CD4-positive, alpha-beta T cell treated with Interleukin-4 for 4 hours (primary cell): ENCODE measurements at places on chromosomes 1 and 21.

- DNase-seq = no peak
Observed at GRCh38 chr1:39902460-39902807, 717 bp upstream of the MYCL start.

- peak; percentile 19 for DNase-seq
Observed at GRCh38 chr1:212161231-212161781, 123.9 kb upstream of the PPP2R5A start.

DNA sequence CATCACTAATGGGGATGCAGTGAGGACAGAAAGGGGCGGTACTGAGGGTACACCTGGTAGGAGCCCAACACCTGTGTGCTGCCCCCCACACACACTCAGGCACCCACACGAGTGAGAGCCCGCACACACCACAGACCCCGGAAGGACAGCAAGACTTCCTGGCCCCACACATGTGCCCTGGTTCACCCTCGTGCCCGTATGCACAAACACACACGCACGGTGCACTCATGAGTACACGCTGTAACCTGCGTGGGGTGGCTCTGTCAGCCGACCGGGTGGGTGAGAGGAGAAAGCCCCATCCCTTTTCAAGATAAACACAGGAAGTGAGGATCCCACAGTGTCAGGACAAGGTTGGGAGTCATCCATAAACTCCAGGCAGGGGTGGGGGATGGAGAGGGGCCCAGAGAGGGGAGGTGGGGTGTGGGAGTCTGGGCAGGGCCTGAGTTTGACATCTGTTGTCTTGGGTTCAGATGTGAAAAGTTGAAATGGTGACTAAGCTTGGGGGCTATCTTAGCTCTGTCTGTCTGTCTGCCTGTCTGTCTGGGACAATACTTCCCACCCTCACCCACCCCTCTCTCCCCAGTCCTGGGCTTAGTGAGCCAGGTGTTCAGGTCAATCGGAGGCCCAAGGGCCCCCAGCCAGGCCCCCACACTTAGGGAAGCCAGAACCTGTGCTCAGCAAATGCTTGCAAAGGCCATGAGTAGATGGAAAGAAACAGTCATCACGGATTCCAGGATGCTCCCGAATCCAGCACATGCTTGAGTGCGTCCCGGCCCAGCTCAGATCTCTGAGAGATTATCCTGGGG lies 119.8 kb upstream of the ZBTB40 start:
- DNase-seq = no peak

DNA sequence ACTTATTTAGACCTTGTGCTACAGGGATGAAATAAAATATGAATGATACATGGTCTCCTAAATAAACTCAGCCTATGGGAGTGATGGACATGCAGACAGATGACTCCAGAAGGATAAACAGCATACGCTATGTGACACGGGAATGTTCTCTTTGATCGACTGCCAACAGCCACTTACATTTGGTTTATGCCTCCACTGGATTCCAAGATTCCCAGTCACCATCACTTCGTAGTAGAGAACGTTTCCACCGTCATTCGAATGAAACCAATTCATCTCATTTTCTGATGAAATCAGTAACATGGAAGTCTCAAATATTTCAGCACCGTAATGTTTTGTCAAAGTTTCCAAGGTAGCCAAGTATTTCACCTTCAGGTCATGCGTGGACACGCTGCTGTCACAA lies 99.7 kb downstream of the JAK1 start:
- DNase-seq = no peak

DNA sequence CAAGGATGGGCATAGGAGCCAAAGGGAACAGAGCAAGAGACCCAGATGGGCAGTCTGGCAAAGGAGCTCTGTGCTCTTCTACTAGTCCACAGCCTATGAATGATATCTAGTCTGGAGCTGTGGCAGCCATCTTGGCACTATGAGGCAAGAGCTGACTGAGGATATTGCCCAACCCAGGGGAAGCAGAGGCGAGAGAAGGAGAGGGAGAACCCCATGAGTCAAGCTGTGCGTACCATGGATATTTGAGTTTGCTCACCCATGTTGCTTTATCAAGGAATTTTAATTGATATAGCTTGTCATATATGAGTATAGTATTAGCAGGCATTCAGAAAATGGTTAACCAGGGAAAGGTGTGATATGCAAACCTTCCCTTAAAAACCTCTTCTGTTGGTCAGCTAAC lies 420.9 kb downstream of the PRDM2 start:
- no peak for DNase-seq

GRCh38 chr21:43751955-43752591 lies 24.0 kb downstream of the CSTB start:
- no peak for DNase-seq

DNA sequence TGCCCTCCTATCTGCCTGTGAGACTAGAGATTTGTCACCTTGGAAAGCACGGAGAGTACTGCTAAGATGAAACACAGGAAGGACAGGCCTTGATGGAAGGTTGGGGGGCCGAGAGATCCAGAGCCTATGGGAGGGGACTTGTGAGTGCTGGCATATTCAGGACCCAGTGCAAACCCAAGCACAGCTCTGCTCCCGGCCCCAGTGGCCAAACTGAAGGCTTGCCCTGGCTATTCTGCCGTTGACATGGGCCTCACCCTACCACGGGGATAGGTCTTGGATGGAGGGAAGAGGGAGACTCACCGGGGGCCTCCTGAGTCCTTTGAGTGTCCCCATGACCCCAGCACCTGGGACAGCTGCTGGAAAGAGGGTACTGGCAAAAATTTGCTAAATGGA lies 4.6 kb upstream of the EVA1B start:
- no peak for DNase-seq

DNA sequence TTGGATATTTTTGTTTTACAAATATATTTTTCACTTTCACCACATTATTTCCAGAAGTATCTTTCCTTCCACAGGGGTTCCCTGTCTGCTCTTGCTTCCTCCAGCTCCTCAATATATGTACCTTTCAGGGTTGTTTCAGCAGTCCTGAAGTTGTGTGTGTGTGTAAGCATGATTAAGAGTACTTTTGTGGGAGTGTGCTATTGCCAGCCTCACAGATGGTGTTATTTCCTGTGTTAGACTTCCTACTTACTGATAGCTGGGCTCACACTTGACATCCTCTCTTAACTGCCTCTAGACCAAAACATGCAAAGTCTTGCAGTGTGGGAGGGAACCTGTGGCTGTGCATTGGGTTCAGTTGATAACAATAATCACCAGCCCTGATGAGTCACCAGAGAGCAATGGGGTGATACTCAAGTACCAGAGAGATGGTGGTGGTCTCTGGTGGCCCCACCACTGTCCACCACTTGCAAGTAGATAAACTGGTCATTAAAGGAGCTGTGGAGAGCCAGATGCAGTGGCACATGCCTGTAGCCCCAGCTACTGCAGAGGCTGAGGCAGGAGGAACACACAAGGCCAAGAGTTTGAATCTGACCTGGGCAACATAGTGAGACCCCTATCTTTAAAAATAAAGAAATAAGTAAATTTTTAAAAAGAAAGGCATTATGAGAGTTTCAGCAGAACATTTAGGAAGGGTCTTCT lies 126.7 kb downstream of the NR5A2 start:
- peak; percentile 87 for DNase-seq

DNA sequence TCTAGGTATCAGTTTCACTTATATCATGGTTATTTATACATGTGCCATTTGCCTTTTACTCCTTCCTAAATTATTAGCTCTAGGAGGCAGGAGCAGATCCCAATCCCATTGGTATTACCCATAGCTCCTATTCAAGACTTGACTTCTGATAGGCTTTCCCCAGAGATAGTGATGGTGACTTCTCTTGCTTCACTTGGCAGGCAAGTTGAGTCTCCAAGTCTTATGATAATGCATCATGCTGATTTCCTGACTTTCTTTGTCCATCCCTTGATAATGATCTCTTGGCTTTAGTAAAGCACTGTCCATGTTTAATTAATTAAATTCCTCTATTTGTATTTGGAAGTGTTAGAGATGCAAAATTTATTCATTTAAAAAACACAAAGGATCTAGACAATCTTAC lies 253.5 kb upstream of the ADAMTS5 start:
- no peak for DNase-seq

GRCh38 chr1:234973426-234974250 lies 155.0 kb downstream of the TOMM20 start:
- DNase-seq = no peak

- no peak for DNase-seq
Observed at GRCh38 chr1:172630868-172631267, 28.0 kb upstream of the FASLG start.

DNA sequence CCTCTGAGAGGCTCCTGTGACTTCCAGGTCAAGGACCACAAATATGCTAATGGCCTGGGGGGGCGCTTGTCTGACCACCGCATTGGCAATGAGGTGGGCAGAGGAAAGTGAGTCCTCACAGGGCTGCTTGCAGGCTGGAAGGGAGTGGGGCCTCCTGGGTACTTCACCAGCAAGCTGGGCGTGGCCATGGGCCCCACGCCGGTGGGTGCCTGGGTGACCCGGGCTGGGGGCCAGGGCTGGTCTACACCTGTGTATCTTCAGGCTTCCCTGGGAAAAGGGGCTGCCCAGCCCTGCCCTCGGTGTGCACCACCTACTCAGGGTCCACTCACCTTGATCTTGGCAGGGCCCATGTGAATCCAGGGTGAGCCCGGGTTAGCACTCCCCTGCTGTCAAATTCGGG lies 167.4 kb downstream of the PRDM16 start:
- no peak for DNase-seq

GRCh38 chr1:162840250-162840839 lies 20.6 kb downstream of the CCDC190 start:
- DNase-seq = no peak

GRCh38 chr1:68205794-68206358 lies 26.4 kb downstream of the WLS start:
- DNase-seq = no peak

DNA sequence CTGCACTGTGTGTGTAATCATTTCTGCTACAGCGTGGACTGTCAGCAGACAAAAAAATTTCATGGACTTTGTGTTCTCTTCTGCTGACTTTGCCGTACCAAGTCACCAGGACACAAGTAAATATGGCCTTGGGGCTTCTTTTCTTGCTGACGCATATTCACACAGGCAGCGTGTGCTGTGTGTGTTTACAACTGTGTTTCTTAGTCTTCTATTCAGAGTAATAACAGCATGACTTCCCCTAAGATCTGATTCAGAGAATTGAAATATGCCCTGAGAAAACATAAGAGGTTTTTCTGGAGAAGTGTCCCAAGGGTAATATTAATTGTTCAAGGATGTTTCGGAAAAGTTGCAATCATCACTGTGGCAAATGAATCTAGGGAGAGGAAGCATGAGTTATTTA lies 47.1 kb upstream of the DYNLT5 start:
- no peak for DNase-seq

DNA sequence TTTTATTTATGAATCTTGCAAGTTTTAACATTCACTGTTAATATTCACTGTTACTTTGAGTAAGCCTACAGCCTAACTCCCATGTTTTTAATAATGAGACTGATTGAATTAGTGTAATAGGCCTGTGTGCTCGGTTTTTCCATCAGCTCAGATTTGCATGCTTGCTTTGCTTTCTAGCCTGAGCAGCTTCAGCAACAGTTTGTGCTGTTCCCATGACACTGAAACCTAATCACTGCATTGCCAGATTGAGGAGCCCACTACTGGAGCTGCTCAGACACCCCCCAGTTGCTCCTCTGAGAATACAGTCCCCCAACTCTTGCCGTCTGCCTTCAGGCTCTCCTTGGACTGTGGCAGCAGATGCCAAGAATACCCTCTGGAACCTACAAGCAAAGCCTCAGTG lies 695.4 kb downstream of the BRINP3 start:
- no peak for DNase-seq

DNA sequence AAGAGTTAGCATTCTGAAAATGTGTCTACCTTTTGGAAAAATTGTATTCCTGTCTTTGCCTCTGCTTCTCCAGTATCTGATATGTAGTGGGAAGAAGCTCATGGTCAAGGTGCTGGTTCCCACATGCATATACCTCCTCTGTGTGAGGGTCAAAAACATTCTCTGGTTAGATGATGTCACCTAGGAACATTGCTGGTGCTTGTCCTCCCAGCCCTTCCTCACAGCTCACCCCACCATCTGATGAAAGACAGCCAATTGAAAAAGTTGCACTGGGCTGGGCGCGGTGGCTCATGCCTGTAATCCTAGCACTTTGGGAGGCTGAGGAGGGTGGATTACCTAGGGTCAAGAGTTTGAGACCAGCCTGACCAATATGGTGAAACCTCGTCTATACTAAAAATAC lies 154.4 kb downstream of the NR5A2 start:
- no peak for DNase-seq

GRCh38 chr1:168218658-168219057 lies 7.1 kb upstream of the SFT2D2 start:
- DNase-seq = no peak

DNA sequence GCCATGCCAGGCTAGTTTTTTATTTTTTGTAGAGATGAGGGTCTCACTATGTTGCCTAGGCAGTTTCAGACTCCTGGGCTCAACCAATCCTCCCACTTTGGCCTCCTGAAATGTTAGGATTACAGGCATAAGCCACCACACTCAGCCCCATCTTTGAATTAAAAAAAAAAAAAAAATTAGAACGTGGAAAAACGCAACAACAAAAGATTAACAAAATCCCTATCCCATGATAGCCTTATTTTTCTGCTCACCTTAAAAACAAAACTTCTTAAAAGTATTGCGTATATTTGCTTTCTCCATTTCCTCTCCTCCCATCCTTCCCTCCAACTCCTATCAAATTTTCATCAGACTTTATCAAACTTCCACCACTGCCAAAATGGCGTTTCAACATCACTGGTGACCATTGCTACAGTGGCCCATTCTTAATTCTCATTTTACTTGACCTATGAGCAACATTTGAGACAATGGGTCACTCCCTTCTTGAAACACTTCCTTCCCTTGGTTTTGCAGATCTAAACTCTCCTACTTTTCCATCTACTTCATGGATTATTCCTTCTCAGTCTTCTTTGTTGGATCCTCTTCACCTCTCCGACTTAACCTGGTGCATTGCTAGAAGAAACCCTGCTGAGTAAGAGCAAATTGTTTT lies 579 bp upstream of the ZNF684 start:
- DNase-seq = no peak

DNA sequence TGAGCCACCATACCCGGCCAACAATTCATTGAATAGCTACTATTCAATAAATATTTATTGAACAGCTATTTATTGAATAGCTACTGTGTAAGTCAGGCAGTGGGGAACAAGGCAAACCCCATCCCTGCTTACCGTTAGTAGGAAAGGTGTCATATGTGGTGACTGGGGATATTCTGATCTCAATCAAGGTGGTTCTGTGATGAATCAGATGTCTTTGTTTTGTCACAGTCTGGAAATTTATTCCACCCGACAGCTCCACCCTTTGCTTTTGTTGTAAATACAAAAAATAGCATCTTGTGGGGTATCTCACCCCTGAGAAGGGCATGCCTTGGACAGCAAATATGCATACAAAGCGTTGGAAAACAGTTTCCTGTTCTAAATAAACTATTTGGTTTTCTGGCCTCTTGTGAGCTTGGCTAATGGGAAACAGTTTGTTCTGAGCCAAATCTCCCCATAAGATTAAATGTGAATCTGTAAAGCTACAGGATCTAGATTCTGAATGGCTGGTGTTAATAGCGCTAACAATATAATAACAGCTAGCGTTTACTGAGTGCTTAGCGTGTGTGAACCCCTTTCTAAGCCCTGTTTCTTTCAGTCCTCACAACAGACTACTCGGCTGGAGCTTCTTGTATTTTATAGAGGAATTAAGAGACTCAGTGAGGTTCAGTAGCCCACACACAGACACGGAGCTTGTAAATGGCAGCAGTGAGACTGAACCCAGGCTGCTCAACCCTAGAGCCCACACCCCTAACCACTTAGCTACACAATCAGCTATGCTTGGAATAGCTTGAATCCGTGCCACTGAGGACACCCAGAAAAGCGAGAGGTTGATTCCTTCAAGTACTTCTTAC lies 5.5 kb downstream of the PDPN start:
- DNase-seq = no peak
